ENCODE measurements at places on chromosomes 12 and 14. TPM values are rescaled to one million over a fixed set of nuclear protein-coding genes. Genes with fewer than 3 reads are reported as not detected.

IQSEC3 gene
- polyA plus RNA-seq: 2.7 TPM

GRCh38 chr12:109447482-109447881 lies 29.6 kb downstream of the KCTD10 start:
- DNase-seq: no peak

CKAP4 gene
- polyA plus RNA-seq: 119 TPM

DNA sequence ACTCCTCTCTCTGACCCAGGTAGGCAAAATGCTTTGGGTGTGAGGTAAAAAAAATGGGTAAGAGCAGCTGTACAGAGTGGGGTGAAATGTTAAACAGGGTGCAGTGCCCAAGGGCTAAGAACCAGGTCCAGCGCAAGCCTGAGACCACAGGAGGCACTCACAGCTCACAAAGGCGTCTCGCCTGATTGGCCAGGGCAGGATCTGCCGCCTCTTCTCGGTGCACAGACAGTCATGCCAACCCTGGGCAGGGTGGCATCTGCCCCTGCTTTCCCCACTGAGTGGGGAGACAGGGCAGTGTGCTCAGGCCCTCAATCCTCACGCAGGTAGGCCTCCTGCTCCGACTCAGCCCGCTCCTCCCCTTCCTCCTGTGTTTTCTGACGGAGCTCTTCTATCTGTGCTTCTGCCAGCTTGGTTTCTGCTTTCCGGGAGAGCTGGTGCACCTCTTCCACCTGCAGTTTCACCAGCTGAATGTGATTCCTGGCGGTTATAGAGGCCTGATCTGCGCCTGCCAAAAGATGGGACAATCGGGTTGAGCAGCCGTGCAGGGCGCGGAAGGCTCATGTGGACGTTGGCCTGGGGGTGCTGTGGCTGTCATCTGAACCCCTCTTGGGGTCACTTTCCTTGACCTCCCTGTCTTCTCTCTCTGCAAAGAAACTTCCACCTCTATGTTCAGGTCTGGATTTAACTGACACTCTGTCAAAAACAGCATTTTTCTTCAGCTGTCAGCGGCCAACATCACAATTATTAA lies 4.7 kb downstream of the B3GNT4 start:
- no peak for DNase-seq

GRCh38 chr14:57574617-57575288 lies 81.1 kb upstream of the CCDC198 start:
- DNase-seq: no peak

SLC25A47 gene
- not detected for polyA plus RNA-seq

KRT82 gene
- not detected for polyA plus RNA-seq

- peak; percentile 44 for DNase-seq
Observed at GRCh38 chr12:17992002-17992656, 97.9 kb downstream of the RERGL start.

CCER1 gene
- not detected for polyA plus RNA-seq

GRCh38 chr12:57552306-57552651 lies 2.4 kb downstream of the KIF5A start:
- DNase-seq: no peak

GRCh38 chr12:54425702-54426101 lies 6.6 kb upstream of the ITGA5 start:
- peak; percentile 67 for DNase-seq

DNA sequence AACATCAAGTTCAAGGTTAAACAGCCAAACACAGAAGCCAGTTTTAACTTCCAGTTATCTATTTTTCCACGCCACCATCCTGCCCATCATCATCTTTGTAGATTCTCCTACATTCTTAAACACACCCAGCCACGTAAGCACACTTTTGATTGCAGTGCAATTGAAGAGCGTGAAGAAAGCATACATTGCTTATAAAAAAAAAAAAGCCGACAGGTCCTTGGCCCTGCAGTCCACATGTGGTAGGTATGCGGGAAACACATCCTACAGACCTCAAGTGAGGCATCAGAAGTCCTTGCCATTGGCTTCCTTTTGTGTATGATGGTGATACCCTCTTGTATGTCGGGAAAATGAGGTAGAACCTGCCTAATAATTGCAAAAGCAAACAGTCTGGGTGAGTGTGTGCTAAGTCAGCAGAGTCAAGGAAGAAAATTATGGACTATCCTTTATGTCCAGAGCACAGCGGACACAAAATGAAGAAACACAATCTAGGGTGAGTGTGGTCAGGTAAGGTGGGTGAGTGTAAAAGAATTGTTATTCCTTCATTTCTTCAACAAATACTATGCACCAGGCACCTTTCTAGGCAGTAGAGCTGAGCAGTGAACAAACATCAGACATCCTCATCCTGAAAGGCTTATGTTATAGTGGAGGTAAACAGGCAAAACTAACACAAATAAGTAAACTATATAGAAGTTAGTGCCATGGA lies 51.5 kb downstream of the EID3 start:
- no peak for DNase-seq

TDRD9 gene
- 0.42 TPM for polyA plus RNA-seq

EPYC gene
- not detected for polyA plus RNA-seq

LRRC10 gene
- polyA plus RNA-seq: not detected

- DNase-seq: no peak
Observed at GRCh38 chr12:21934173-21934572, 7.1 kb downstream of the ABCC9 start.

GLT8D2 gene
- polyA plus RNA-seq: 73.8 TPM

GRCh38 chr14:104708606-104709268 lies 15.3 kb upstream of the ADSS1 start:
- DNase-seq: peak; percentile 86

DNA sequence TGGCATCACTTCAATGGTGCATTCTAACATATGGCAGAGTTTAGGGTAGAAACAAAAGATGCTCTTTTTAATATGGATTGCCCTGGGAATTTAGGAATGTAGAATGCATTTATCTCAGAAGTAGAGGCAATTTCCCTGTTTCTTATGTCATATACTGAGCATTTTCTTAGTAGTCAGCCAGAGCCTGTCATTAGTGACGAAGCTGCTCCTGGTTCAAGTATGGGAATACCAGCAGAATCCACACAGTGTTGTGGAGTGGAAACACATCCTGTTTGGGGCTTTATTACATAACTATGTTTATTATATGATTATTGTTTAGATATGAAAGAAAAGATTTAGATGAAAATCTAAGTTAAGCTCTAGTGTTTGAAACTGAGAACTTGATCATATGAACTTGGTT lies 12.2 kb downstream of the CIPC start:
- no peak for DNase-seq

GRCh38 chr12:31715283-31715825 lies 13.5 kb downstream of the AMN1 start:
- no peak for DNase-seq

PAX9 gene
- 6.0 TPM for polyA plus RNA-seq

SERPINA9 gene
- polyA plus RNA-seq: not detected

DNA sequence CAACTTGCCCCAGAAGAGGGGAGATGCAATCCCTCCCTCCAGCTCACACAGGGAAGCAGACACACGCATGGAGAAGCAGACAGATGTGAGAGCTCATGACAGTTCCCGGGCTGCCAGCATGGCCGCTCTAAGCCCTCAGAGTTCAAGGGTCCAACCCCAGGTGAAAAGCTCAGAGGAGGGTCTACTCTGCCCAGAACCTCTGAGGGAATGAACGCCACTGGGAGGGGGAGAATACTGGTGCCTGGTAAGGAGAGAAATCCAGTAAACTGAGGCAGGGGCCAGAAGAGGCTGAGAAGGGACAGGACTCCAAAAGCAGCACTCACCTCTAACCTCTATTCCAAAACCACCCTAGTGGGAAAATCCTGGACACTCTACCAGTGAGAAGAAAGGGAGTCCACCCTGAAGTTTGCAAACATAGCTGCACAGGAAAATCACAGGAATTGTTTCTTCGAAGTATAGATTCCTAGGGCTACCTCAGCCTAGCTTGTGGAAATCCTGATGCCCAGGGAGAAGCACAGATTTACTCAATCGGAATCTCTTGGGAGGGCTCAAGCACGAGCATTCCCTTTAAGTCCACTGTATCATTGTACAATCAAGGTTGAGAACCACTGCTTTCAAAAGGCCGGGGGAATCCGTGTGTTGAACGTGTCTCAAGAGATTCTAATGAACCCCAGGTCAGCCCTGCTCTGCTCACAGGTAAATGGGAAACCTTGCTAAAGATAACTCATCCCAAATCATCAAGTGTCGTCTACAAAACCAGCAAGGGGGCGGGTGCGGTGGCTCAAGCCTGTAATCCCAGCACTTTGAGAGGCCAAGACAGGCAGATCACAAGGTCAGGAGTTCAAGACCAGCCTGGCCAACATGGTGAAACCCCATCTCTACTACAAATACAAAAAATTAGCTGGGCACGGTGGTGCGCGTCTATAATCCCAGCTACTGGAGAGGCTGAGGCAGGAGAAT lies 34.3 kb upstream of the PLEKHG6 start:
- no peak for DNase-seq

DUSP6 gene
- 64.2 TPM for polyA plus RNA-seq

GRCh38 chr14:39217214-39217879 lies 16.4 kb upstream of the MIA2 start:
- DNase-seq: no peak

DNA sequence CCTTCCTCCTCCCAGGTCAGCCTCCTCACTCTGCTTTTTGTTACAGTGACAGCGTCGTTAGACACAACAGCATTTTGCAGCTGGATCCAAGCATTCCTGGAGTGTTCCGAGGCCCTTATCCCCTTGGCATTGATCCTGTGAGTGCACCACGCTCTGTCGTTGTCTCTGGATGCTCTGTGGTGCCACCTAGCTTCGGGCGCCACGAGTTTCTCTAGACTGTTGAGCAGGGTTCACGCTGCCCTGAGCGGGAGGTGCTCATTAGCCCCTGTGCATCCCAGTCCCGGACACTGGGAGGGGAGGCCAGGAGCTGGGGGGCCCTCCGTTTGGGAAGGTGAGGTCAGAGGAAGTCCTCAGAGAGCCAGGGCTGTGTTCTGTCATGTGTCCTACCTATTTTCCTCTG lies 17.3 kb upstream of the DNAH10 start:
- DNase-seq: no peak

GRCh38 chr12:80217011-80217535 lies 117.7 kb downstream of the OTOGL start:
- no peak for DNase-seq

RERGL gene
- polyA plus RNA-seq: 0.43 TPM

TEX52 gene
- polyA plus RNA-seq: 0.67 TPM

DNA sequence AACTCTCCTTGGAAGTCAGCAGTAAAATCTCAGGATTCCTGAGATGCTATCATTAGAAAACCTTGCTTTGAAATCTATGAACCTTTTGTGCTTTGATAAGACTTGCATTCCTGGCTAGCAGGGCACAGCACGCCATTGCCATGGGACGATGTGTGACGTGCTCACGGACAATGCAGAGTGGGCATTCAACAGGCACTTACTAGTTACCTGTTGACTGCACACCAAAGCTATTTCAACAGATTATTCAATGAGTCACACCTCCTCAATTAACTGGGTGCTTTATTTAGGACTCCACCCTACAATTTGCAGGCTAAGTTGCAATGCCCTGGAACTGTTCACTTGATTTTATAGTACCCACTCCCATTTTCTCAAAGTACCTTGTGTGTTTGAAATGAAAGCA lies 11.3 kb downstream of the NOS1 start:
- DNase-seq: no peak

DNA sequence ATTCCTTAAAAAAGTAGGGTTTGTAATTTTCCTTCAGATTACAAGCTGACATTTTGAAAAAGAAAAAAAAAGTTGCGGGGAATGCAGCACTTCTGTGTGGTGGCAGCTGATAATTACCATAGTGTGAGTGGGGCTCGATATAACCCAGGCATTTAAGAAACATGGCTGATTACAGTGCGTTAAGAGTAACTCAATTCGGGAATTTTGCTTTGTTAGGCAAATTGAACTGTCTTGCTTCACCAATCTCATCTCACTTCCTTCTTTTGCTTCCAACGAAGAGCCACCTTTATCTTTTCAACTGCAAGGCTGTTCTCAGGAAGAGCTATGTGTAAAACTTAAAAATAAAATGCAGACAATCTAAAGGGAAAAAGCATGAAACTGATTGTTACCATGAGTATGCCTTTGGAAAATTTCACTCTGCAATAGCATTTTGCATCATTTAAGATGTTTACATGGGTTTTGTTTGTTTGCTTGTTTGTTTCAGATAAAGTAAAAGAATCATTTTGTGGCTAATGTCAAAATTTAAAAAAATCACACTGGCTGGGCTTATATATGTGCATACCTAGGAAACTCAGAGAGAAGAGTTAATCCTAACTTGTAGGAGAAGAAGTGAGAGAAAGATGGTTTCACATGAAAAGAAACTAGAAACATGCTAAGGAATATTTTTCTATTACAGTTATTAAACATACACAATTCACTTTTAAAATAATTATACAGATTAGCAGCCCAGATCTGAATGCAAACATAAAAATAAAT lies 295.9 kb upstream of the ATP2B1 start:
- DNase-seq: no peak

GRCh38 chr12:125198652-125199051 lies 133.4 kb downstream of the AACS start:
- DNase-seq: no peak

- DNase-seq: peak; percentile 91
Observed at GRCh38 chr12:53352331-53353256, 16.4 kb upstream of the SP7 start.
